ENCODE measurements at places on chromosomes 13 and 19.

DNA sequence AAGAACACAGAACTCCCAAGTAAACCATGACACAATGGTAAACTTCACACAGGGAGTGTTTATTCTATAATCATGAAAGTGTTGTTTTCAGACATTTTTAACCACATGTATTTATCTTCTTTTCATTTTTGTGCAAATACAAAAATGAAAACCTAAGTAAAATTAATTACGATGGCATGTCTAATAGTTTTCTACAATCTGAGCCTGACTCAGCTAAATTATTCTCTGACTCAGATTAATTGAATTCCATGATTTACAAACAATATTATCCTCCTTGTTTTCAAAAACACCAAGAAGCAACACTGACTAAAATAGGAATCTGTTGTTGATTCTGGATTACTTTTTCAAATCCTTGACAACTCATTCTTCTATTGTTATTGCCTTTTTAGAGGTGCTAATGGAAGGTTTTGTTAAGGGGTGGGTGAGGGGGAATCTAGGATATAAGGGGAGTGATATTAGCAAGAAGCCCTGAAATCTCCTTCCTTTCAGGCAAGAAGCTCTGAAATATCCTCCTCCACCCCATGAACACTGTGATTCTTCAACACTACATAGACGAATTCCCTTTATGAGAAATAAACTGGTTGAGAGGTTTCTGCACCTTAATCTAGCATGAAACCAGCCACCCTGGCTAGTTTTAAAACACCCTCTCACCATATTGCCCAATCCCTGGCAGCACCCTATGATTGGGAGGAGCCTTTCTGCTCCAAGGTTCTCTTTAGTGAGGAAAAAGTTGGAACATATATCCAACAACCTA, 1057.7 kb upstream of the PCDH20 start:
- no peak for DNase-seq

- DNase-seq: no peak
Observed at GRCh38 chr19:43438291-43439031, 23.8 kb downstream of the TEX101 start.

DNA sequence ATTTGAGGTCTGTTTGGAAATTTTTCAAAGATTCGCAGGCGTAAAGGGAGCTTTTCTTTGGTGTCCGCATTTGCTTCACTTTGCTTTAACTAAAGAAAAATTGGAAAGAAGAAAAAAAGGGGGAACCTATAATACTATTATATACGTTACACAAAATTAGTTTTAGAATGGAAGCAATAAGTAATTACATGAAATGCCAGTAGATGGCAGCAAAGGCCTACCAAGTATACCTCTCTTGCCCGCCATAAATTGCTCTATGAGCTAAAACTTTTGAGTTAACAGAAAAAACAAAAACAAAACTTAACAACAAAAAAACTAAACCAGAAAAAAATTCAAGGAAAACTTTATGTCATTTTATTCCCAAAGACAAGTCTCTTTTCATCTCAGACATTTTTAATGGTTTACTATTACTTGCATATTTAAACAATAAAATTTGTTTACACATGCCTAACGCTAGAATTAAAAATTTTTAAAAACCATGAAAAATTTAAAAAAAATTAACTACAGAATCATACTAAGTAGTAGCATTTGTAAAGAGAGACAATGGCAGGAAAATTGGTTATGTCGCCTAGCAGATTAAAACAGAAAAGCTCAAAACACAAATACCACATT, 271.4 kb downstream of the NALCN start:
- peak; percentile 71 for DNase-seq

GRCh38 chr13:80508031-80508430, 167.1 kb upstream of the SPRY2 start:
- peak; percentile 12 for DNase-seq

GRCh38 chr19:33132021-33132420, at the start of gene WDR88:
TSS of gene WDR88 (plus strand) at chr19:33132114. CDS start at chr19:33132170, 56 bp downstream.
- no peak for DNase-seq

- DNase-seq: no peak
Observed at GRCh38 chr19:7393939-7394730, 45.4 kb downstream of the ARHGEF18 start.

GRCh38 chr13:53622456-53622855, 593.8 kb downstream of the OLFM4 start:
- DNase-seq: no peak

DNA sequence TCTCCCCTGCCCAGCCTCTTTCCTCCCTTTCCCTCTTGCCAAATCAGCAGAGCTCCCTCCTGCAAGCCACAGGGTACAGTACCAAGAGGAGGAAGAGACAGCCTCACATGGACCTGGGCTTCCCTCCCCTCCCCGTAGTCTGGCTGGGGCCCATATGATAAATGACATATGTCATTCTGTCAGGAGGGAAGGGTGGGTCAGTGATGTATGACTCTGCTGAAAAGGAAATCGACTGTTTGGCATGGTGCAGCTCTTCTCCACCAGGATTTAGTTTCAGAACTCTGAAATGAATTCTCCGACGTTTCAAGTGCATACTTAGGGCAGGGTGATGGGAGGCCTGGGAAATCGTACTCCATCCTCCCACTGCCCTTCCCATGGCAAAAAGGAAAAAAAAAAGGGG, 9.8 kb downstream of the TSHZ3 start:
- DNase-seq: no peak

DNA sequence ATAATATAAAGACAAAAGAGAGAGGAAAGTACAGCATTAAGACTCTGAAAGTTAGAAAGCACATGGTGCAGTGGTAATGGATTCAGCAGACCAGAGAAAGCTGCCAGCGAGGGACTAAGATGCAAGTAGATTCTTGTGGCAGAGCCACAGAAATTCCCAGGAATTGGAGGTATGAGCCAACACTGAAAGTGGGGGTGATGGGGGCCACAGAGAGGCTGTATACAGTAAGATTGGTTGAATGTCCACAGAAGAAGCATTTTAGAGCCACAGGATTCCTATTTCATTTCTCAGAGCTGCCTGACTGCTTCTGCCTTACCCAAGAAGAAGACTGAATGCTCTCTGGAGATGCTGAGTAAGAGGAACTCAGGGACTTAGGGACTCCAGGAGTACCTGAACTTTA, 295.0 kb downstream of the LMO7 start:
- DNase-seq: no peak

DNA sequence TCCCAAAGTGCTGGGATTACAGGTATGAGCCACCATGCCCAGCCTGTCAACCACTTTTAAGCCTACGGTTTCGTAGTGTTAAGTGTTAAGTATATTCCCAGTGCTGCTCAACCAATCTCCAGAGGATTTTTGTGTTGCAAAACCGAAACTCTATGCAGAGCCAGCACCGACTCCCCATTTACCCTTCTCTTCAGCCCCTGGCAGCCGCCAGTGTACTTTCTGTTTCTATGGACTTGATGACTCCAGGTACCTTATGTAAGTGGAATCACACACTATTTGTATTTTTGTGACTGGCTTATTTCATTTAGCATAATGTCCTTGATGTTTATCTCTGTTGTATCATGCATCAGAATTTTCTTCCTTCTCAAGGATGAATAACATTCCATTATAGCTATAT, 1.1 kb downstream of the SULT2A1 start:
- DNase-seq: no peak

GRCh38 chr19:41796362-41796761, at the start of gene CEACAM3:
TSS of gene CEACAM3 (plus strand) at chr19:41796587. CDS start at chr19:41796678, 91 bp downstream.
- no peak for DNase-seq

GRCh38 chr13:31631071-31631470, 108.3 kb upstream of the RXFP2 start:
- DNase-seq: no peak

DNA sequence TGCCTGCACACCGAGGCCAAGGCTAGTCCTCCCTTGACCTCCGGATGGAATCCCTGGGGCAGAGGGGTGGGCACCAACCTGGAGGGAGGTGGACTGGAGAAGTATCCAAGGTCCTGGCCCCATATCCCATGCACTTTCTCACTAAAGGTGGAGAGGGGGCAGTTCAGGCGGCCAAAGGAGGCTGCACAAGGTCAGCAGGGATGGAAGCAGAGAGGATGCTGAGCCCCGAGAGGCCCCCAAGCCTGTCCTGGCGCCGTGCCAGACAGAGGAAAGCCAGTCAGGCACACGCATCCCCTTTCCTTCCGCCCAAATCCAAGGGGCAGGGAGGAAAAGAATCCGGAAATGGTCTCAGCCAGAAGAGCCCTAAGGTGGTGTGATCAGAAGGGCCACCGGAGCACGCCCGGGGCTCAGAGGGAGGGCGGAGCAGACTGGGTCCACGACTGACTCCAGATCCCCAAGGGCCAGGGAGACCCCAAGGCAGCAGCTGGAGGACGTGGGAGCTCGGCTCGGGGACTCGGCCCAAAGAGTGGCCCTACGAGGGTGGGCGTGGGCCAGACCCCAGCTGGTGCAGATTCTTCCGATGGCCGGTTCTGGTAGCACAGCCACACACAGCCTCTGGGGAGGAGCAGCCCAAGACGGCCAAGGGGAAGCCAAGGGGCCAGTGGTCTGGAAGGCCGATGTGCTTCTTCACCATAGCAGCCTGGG, 60.0 kb downstream of the MLLT1 start:
- peak; percentile 54 for DNase-seq

All from lung microvascular endothelial cell (primary cell).